Hepatocyte (in vitro differentiated cells): ENCODE measurements at places on chromosomes 11 and 22.

DNA sequence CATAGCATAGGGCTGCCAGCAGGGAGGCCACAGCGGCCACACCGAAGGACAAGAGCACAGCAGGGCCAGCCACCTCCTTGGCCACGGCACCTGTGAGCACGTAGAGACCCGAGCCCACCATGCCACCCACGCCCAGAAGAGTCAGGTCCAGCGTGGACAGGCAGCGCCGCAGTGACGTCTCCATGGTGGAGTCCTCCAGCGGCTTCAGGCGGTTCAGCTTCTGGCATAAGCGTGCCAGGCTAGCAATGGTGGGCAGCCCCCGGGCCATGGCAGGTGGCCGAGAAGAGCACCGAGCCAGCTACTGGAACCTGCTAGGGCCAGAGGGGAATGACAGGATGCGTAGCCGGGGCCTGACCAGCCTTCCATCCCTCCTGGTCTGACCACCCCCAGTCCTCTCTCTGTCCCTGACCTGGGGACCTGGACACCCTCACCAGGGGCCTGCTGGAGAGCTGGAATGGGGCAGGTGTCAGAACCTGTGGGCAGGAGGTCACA is 770 bp downstream of the SLC7A4 start:
- DNase-seq, result no peak

GRCh38 chr11:96948066-96948465 is 558.3 kb downstream of the JRKL start:
- DNase-seq, result no peak

DNA sequence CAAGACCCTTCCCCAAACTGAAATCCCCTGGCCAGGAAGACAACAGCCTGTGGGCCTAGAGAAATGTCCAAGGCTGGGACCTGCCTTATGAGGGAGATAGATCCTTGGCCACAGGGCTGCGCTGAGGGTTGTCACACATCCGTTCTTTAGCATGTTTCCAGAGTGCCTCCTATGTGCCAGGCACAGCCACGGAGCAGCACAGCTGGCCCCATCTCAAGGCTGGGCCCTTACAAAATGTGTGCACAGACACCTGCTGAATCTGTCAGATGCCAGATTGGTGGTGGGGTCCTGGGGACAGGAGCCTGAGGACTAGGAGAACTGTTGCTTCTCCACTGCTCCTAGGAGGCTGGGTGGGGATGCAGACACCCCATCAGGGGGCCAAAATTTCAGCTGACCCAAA is 11.2 kb downstream of the GRIK4 start:
- DNase-seq, result no peak

DNA sequence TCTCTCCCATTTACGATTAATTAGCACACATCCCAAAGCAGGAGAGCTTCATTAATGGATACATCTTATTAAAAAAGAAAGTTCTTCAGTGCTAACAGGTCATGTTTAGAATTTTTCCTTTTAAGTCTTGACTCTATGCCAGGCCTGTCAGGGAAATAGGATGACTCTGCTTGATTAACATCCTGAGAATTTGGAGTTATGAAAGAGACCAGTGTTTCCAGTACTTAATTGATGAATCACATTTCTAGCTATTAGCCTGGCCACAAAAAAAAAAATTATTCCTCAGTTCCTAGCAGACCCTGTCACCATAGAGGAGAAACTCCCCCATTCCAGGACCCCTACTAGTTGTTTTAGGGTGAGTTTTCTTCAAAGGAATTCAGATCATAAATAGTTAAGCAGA is 23.6 kb upstream of the ME3 start:
- peak; percentile 44 for DNase-seq

- no peak for DNase-seq
These were observed 33.2 kb upstream of the BRSK2 start for GRCh38 chr11:1356478-1356960.

GRCh38 chr11:11786771-11787170 is 55.0 kb upstream of the USP47 start:
- DNase-seq, result peak; percentile 25

DNA sequence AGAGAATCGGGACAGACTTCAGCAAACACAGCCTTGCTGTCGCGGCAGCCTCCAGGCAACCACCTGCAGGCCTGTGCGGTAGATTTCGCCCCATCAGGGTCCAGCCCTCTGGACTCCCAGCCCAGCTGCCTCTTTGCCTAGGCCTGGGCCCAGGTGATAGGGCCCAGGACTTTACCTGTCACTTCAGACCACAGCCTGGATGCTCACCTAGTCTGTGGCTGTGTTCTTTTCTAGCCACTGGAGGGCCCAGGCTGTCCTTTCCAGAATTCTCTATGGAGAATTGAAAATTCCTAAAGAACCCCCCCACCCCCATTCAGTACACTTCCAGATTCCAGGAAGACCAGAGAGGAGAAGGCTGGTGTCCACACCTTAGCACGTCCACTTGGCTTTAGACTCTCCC is 30.6 kb upstream of the RAB1B start:
- DNase-seq, result no peak

DNA sequence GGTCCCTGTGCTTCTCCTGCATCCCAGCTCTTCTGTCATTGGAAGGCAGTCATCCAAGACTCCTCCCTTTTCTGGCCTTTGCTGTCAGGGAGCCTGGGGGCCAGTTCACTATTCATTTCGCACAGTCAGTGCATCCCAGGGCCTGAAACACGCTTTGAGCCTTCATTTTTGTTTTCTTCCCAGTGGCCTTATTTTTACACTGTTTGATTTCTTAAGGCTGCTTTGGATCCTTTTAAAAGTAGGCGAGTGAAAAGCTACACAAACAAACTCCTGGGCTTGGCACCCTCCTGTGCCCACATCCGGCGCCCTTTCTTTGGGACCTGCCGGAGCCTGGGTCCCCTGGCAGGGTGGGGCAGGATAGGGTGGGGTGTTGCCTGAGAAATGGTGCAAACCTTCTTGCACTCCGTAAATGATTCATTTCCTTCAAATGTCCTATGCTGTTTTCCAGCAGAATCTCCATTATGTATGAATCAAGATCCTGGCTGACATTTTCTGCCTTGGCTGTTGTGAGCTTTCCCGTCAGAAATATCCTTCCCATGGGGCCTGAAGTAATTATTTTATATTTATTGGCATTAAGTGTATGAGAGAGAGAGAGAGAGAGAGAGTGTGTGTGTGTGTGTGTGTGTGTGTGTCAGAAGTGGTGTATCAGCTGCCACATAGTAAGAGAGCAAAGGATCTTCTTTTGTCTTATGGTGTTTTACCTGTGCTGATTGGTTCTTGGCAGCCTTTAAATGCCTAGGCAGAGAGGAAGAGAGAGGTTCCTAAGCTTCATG is 45.6 kb downstream of the BCR start:
- DNase-seq, result no peak

DNA sequence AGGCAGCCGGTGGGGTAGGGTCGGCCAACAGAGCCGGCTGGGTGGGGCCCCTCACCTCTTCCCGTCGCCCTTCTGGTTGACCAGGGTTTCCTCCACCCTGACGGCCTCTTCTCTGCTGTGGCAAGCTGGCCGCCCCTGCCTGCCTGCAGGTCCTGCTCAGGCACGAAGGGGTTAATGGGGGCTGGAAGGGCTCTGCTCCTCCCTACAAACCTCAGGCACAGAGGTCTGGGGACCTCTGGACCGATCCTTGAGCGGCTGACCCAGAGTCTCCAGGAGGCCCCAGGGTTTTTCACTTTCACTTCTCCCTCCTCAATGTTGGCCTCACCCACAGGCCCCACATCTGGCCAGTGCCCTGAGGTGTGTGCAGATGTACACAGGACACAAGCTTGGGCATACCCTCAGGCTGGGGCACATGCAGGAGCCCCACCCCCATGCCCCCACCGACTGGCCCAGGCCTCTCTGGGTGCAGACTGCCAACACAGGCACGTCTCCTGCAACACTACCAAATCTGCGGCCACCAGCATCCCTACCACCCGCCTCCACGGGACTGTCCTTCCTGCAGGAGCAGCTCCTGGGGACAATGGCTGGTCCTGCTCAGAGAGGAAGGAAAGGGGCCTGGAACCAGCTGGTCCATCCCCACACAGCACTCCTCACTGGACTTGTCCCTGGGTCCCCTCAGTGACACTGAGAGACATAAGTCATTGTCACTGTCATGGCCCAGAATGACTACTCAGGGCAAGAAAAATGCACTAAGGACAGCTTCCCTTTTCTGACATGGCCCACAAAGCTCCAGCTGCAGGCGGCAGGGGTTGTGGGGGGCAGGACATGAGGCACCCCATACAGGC is 3.2 kb upstream of the TBX1 start:
- no peak for DNase-seq

DNA sequence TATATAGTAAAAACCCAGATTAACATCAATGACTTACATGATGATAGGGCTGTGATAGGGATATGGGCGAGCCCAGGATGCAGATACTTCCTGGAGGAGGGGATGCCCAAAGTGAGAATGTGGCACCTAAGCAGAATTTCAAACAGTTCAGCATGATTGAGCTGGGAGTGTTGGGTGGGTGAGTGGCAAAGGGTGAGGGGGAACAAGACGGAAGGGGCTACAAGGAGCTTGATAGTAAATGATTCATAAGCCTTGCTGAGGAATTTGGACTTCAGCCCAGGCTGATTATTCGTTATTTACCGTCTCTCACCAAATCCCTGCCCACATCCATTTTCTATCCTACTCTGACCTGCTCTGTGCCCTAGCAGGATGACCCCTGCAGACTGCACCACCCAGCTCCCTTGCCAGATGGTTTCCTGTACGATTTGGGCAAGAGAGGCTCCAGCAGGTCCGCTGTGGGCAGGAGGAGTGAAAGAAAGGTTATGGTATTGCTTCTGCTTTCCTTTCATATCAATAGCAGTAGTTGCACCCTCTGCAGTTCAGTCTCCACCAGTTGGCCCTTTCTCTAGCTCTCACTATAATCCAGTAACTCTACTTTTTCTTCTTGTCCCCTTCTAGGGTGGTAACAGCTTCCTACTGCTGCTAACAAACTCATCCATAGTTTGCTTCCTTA is 30.3 kb upstream of the SIK2 start:
- DNase-seq, result no peak

- no peak for DNase-seq
These were observed 21.4 kb downstream of the KIF18A start for GRCh38 chr11:28086569-28086968.

DNA sequence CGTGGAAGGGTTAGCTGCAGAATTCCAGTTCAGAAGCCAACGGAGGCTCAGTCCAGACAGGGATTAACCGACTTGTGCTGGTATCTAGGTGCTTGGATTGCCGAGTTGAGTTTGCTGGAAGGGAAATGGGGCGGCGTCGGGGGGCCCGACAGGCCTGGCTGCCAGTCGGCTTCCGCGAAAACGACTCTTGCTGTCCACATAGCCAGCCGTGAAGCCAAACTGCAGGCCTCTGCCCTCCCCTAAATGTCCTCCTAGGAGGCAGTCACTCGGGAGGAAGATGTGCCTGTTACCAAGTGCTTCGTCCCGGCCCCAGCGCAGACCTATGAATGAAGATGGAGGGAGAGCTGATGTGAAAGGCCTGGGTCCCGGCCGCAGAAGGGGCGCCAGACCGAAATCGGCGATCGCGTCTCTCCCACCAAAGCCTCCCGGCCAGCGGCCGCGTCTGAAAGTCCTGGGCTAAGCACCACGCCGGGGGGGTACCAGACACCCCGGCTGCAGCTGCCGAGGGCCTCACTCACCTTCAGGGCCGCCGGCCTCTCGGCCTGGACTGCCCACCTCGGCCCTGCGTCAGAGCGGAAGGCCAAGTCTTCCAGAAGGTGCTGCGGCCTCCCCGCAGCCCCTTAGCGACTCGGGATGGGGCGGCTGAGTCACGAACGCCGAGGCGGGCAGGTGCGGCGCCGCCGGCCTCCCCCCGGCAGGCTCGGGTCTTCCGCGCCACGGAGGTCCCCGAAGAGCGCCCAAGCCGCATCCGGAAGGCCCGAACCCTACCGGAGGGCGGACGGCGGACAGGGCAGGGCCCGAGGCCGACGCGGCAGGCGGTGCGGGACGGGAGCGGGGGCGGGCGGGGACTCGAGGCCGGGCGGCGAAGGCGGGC is 7.5 kb downstream of the DPAGT1 start:
- peak; percentile 62 for DNase-seq

DNA sequence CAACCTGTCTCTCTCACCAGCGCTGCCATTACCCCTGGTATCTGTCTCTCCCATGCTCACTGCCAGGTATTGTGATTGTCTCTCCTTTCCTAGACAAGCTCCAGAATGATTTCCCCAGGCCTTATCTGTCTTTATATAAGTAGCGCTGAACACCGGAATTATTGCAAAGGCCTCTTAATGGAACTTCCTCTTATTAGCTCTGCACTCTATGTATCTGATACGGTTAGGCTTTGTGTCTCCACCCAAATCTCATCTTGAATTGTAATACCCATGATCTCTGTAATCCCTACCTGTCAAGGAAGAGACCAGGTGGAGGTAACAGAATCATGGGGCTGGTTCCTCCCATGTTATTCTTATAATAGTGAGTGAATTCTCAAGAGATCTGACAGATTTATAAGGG is 39.3 kb downstream of the DDI1 start:
- no peak for DNase-seq

DNA sequence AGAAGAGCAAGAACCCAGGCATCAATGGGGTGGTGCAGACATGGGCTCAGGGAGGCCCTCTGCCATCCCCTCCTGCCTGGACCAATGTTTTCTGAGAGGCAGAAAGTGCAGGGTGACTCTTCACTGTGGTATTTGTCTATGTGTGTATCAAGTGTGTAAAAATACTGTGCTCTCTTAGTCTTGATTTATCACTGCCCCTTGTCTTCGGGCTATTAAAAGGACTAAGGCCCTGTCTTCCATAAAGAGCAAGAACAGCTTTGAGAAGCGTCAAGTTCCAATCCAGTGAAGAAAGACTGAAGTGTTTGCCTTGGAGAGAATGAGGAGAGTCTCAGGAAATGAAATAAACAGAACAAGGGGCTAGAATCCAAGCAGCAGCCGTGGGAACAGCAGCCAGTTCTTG is 14.4 kb downstream of the PRSS23 start:
- no peak for DNase-seq

DNA sequence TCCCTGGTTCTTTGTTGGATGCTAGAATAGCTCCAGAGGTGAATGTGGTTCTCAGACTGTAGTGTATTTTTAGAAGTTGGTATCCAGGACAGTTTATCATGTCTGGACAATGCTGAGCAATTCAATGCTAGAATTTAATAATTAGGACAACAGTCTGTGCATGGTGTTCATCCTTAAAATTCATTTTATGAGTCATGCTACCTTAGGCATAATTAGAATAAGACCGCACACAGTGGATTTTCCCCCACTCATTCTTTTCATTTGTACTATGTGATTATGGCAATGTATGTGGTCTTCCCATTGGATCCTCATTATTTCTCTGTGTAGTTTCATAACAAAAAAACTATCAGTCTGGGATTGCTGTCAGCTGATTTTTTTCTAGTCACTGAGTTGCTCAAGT is 196.7 kb downstream of the ARHGAP42 start:
- no peak for DNase-seq

- no peak for DNase-seq
These were observed 711.1 kb upstream of the LRRC4C start for GRCh38 chr11:42170601-42171000.

DNA sequence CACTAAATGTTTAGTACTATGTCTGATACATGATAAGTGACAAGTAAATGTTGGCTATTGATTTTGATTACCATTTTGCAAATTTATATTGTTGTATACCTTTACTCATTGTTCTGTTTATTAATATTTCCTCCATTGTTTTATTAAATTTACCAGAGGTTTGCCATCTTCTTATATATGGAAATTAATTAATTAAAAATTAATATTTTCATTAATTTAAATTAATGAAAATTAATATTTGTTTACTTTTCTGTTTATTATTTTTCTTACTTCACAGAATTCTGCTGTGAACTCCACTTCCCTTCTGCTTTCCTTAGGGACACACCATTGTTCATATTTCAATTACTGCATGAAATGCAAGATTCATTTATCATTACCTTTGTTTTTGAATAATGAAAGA is 331.0 kb downstream of the LARGE1 start:
- no peak for DNase-seq

GRCh38 chr11:94851864-94852636 is 83.9 kb downstream of the AMOTL1 start:
- DNase-seq, result no peak
